ENCODE measurements at places on chromosomes 2 and 18. TPM values are rescaled to one million over a fixed set of nuclear protein-coding genes. Genes with fewer than 3 reads are reported as not detected.

Gene RPE
- polyA plus RNA-seq: 43.9 TPM

Gene CNTNAP5
- not detected for polyA plus RNA-seq

Gene SNRPD1
- 630 TPM for polyA plus RNA-seq

Gene SAG
- polyA plus RNA-seq: not detected

Gene CDH7
- not detected for polyA plus RNA-seq

Gene CRYBA2
- polyA plus RNA-seq: not detected

Gene RAD51AP2
- not detected for polyA plus RNA-seq

Gene RGPD3
- 0.11 TPM for polyA plus RNA-seq

Gene SIX2
- polyA plus RNA-seq: not detected

Gene PLCD4
- 0.65 TPM for polyA plus RNA-seq

Gene PSMA8
- polyA plus RNA-seq: not detected

Gene GPR45
- 0.22 TPM for polyA plus RNA-seq

Gene UGT1A8
- not detected for polyA plus RNA-seq

Gene DHRS9
- polyA plus RNA-seq: not detected

Gene ME2
- 156 TPM for polyA plus RNA-seq

Gene NEU4
- polyA plus RNA-seq: not detected

Gene PRSS56
- polyA plus RNA-seq: not detected

Gene RELCH
- 11.7 TPM for polyA plus RNA-seq

Gene EGR4
- not detected for polyA plus RNA-seq

Gene NEU2
- polyA plus RNA-seq: not detected

Gene MARCHF4
- polyA plus RNA-seq: not detected

Gene CACNB4
- 8.9 TPM for polyA plus RNA-seq

Gene ACKR3
- polyA plus RNA-seq: 6.1 TPM

Gene RAPH1
- polyA plus RNA-seq: not detected

Gene VWA3B
- polyA plus RNA-seq: not detected

Gene PLEKHH2
- polyA plus RNA-seq: not detected

Gene PFN4
- 2.1 TPM for polyA plus RNA-seq

Gene KLHL41
- 0.15 TPM for polyA plus RNA-seq

Gene AGXT
- polyA plus RNA-seq: not detected

Gene PARD3B
- polyA plus RNA-seq: not detected

Gene CIAO1
- 73.1 TPM for polyA plus RNA-seq

Gene TUBA4B
- polyA plus RNA-seq: not detected

Gene GALM
- polyA plus RNA-seq: 3.9 TPM

Gene REG3G
- not detected for polyA plus RNA-seq

Gene CNDP1
- not detected for polyA plus RNA-seq

Data from GM12878 (cell line).